ENCODE measurements at places on chromosomes 1 and 21. TPM values are rescaled to one million over a fixed set of nuclear protein-coding genes. Genes with fewer than 3 reads are reported as not detected.

Gene FABP3
- total RNA-seq = 24.5 TPM

Gene CFAP107
- total RNA-seq = 2.9 TPM

Gene EDEM3
- total RNA-seq = 45.5 TPM

Gene GUCA2A
- total RNA-seq = not detected

DNA sequence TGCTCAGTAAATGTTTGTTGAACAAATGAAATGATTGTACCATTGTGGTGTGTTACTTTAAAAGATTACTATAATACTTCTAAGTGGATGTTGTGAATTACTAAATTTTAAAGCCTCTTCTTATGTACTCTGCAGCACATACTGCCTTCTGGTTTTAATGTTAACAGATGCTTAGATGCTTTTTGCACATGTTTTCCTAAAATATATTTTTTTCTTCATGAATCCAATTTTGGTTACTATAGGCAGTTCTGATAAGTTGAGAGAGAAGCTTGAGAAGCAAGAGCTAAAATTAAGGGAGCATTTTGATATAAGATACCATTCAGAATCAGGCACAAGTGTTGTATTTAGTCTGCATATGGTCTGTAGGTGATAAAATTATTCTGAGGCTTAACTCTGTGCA lies 21.3 kb downstream of the CTTNBP2NL start:
- H3K4me3 ChIP-seq = no peak overlapping the region
- no peak overlapping the region for H3K27ac ChIP-seq
- H3K27me3 ChIP-seq = no peaks in the 10 kb centered on the region
- no peak for DNase-seq

GRCh38 chr21:31143036-31143435 lies 104.8 kb upstream of the KRTAP19-8 start:
- H3K36me3 ChIP-seq = peaks cover 10% of the 10 kb centered on the region
- no peaks in the 10 kb centered on the region for H3K27me3 ChIP-seq
- DNase-seq = no peak

- peaks cover 46% of the 10 kb centered on the region for H3K4me1 ChIP-seq
- H3K4me3 ChIP-seq = peak overlapping the region; percentile 91
- no peaks in the 10 kb centered on the region for H3K27me3 ChIP-seq
- no peaks in the 10 kb centered on the region for H3K36me3 ChIP-seq
Measured at GRCh38 chr1:226939438-226940028, 561 bp upstream of the COQ8A start.

GRCh38 chr1:58409890-58410289 lies 136.6 kb downstream of the OMA1 start:
- H3K27ac ChIP-seq = no peak overlapping the region
- DNase-seq = no peak
- H3K4me1 ChIP-seq = no peaks in the 10 kb centered on the region
- no peaks in the 10 kb centered on the region for H3K27me3 ChIP-seq
- H3K36me3 ChIP-seq = no peaks in the 10 kb centered on the region

GRCh38 chr1:32335790-32336590 lies at the start of gene MARCKSL1:
TSS of gene MARCKSL1 (minus strand) at chr1:32336233. CDS start at chr1:32336033, 200 bp downstream.
- peak within 1 kb of the TSS; percentile 63 for H3K4me3 ChIP-seq
- peaks cover 63% of the 10 kb centered on the region for H3K4me1 ChIP-seq
- no peaks in the 10 kb centered on the region for H3K27me3 ChIP-seq
- H3K36me3 ChIP-seq = peaks cover 23% of the 10 kb centered on the region
- DNase-seq = peak; percentile 89
